ENCODE measurements at places on chromosomes 2 and 18.

DNA sequence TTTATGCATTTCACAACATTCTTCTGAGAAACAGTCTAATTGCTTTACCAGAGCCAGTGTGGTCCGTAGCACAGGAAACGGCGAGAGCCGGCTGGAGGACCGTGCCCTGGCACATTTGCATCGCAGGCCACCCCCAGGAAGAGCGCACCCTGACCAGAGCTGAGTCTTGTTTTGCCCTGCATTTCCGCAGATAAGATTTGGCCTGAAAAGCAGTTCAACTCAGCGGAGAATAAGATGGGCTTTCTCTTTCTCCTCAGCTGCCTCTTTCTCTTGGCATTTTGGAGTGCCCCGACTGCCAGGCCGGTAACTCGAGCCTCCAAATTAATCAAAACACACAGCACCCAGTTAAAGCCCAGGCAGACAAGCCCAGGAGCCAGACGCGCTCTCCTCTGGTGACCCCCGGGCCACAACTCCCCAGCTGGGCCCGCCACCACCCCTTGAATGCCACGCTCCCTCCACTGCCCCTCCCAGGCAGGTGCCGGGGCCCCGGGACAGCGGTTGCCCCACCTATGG is 464 bp downstream of the COL4A4 start:
- DNase-seq: peak; percentile 9

- DNase-seq: no peak
Observed at GRCh38 chr2:218428846-218429558, 10.1 kb downstream of the VIL1 start.

DNA sequence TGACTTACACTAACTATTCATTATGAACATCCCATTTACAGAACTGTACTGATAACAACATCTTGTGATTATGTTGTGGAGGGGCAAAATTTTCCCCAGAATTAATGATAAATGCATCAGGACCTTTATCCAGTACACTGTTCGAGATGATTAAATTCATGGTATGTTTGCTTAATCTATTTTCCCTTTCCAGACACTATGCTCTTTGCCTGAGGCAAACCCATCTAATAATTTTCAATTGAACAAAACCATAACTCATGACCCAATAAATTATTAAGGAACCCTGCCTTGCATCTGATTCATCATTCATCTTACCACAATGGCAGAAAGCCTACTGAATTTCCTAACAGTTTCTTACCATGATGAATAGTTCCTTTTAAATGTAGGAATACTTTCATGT is 385.0 kb downstream of the DSEL start:
- no peak for DNase-seq

- DNase-seq: no peak
Observed at GRCh38 chr18:23956483-23956882, 58.1 kb upstream of the TTC39C start.

GRCh38 chr18:54641734-54642133 is 50.7 kb downstream of the DYNAP start:
- no peak for DNase-seq

DNA sequence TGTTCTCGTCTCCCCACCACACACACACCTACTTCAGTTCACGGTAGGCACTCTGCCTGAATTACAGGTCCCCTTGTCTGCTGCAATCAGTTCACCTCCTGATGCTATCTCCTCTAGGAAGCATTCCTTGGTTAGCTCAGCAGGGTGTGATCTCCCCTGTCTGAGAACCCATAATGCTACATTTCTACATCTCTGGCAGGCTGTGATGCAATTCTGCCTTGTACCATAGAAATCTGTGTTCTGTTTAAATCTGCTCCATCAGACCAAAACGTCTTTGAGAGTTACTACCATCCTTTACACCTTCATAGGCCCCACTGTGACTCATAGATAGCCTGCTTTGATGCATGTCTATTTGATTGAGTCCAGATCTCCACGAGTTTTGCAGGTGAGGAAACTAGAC is 103.9 kb downstream of the TTC32 start:
- no peak for DNase-seq
